ENCODE measurements at places on chromosomes 4 and X.
A peak's percentile ranks its signal among the peaks of the same experiment; 100 is the strongest.

GRCh38 chrX:69991685-69992084, 58.1 kb downstream of the AWAT2 start:
- peak; percentile 13 for DNase-seq

- no peak for DNase-seq
These were observed 239.7 kb downstream of the QDPR start for GRCh38 chr4:17272154-17272553.

DNA sequence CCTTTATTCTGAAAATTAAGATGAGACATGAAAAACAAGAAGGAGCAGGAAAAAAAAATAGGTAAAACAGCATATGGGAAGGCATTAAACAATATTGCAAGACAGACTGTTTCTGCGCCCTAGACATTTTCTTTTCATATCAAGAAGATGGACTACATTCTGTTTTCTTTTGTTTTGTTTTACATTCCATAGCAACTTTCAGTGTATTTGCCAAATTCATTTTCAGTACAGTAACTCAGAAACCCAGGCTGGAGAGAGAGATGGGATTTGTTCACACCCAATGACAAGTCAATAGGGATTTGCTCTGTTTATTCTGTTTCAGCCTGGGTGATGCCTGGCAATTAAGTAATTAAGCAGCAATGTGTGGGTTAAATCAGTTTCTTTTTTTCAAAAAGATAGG, 892.8 kb upstream of the DIAPH2 start:
- DNase-seq, result no peak

GRCh38 chrX:26442340-26442739, 226.4 kb downstream of the MAGEB5 start:
- DNase-seq, result no peak

GRCh38 chr4:24965627-24966026, 52.8 kb upstream of the CCDC149 start:
- no peak for DNase-seq

- no peak for DNase-seq
These were observed 216.5 kb downstream of the PDHA2 start for GRCh38 chr4:96056346-96056934.

GRCh38 chr4:142960126-142960525, 114.0 kb upstream of the INPP4B start:
- DNase-seq, result no peak

DNA sequence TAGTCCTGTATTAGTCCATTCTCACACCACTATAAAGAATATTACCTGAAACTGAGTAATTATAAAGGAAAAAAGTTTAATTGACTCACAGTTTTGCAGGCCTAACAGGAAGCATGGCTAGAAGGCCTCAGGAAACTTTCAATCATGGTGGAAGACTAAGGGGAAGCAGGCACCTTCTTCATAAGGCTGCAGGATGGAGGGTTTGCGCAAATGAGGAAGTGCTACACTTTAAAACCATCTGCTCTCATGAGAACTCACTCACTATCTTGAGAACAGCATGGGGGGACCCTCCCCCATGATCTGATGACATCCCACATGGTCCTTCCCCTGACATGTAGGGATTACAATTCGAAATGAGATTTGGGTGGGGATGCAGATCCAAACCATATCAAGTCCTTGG, 12.1 kb upstream of the MAGEA11 start:
- no peak for DNase-seq

- DNase-seq, result no peak
These were observed 5.1 kb upstream of the CXCL10 start for GRCh38 chr4:76028350-76028765.

DNA sequence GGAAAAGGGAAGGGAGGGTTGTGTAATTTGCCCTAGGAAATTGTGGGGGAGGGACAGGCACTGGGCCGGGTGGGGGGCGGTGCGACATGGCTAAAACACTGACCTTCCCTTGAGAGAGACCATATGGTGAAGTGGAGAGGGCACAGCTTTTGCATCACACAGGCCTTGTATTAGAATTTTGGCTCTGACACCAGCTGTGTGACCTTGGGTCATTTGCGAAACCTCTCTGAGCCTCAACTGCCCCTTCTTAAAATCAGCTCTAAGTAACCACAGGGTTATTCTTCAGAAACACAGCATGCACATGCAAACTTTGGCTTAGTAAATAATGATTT, 25.8 kb downstream of the PDGFRA start:
- DNase-seq, result no peak

- DNase-seq, result no peak
These were observed 128.4 kb upstream of the SCML1 start for GRCh38 chrX:17608888-17609287.

- DNase-seq, result no peak
These were observed 150.5 kb upstream of the SPRY1 start for GRCh38 chr4:123246085-123246484.

DNA sequence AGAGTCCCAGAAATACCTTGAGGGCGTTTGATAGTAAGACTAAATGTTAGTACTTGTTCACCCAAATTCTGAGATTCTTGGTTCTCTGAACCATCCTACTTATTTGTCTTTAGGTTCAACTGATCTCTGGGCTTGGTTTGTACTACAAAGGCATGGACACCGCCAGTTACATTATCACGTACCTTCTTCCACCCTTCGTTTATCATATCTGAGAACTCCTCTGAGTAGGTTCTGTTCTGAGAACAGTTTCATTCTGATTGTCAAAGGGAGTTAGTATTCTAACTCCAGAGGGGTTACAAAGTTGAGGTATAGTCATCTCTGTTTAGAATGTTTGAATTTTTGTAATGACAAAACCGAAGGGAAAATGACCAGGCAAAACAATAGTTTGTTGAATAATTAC, 19.3 kb downstream of the ZFX start:
- no peak for DNase-seq

GRCh38 chr4:159038536-159038935, 64.3 kb upstream of the RAPGEF2 start:
- no peak for DNase-seq

DNA sequence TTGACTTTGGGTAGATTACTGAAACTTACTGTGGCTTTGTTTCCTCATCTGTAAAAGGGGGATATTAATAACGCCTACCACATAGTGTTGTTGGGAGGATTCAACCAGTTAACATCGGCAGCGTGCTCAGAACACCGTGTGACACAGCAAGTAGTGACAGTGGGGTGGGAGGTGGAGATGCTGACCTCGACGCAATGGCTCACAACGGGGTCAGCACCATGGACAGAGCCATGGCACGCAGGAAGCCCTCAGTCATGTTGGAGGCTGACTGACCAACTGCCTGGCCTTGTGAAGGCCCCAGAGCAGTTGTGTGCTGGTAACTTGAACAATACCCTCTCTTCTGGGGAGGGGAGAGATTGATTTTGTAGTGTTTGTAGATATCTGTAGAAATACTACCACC, 93.2 kb downstream of the WFS1 start:
- no peak for DNase-seq

GRCh38 chr4:23876418-23877089, 13.3 kb downstream of the PPARGC1A start:
- DNase-seq, result no peak

GRCh38 chrX:153973127-153974002, 811 bp downstream of the TMEM187 start:
- DNase-seq, result no peak

DNA sequence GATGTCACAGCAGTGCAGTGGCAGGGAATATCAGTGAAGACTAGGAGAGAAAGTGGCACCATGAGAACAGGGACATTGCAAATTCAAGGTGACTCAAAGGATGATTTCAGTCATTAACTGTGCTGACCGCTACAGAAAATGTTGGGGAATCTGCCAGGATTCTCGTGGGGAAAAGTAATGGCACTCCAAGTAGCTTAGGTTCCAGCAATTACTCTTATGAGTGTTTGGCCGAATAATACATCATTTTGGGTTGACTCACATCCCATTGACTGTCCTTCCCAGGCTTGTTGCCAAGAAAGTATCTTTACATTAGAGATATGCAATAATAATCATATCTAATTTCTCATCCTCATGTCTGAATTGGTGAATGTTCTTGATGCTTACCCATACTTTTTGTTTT, 1411.1 kb upstream of the PCDH7 start:
- DNase-seq, result no peak

DNA sequence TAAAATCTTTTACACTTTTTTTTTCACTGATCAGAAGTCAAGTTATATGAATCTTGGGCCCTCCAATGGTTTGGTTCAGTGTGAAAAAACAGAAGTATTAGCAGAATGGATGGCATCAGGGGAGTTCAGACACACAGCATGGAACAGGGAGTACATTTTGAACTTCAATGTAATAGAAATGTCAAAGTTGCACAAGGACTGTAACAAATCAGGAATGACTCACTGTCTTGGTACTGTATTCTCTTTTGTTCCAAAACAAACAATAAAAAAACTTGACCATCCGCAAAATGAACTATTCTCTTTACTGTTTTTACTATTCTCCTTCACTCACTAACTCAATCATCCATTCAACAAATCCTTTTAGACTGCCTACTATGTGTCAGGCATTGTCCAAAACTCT, 401.0 kb downstream of the FSTL5 start:
- DNase-seq, result no peak

- DNase-seq, result peak; percentile 1
These were observed 254.5 kb upstream of the VEGFC start for GRCh38 chr4:177047070-177047850.

DNA sequence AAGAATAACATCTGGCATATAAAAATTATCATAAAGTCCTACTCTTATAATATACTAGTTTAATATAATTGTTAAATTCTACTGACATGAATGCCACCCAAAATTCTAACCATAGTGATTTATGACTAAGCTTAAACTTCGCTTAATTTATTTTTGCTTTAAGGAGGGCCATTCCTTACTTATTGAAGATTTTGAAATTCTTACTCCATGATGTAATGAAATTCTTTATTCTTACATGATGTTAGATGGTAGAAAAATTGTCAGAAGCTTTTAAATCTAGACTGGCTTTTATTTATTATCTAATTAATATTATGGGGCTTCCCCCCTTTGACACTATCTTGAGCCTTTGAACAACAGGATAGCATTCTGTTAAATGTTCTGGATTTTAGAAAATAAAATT, 19.5 kb upstream of the SUPT20HL2 start:
- no peak for DNase-seq

DNA sequence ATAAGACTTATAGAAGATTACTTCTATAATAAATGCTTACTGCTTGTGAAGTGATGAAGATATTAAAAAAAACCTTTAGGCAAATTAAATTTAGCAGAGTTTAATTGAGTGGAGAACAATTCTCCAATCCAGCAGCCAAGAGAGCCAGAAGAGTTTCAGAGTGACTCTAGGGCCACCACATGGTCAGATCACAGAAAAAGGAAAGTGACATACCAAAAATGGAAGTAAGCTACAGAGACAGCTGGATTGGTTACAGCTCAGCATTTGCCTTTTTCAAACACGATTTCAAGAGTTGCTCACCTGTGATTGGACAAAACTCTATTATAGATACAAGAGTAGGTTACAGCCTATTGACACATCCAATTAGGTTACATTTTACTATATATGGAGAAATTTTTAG, 79.0 kb upstream of the TRAM1L1 start:
- DNase-seq, result no peak

- no peak for DNase-seq
These were observed 213.5 kb downstream of the VEGFC start for GRCh38 chr4:176579226-176579625.

DNA sequence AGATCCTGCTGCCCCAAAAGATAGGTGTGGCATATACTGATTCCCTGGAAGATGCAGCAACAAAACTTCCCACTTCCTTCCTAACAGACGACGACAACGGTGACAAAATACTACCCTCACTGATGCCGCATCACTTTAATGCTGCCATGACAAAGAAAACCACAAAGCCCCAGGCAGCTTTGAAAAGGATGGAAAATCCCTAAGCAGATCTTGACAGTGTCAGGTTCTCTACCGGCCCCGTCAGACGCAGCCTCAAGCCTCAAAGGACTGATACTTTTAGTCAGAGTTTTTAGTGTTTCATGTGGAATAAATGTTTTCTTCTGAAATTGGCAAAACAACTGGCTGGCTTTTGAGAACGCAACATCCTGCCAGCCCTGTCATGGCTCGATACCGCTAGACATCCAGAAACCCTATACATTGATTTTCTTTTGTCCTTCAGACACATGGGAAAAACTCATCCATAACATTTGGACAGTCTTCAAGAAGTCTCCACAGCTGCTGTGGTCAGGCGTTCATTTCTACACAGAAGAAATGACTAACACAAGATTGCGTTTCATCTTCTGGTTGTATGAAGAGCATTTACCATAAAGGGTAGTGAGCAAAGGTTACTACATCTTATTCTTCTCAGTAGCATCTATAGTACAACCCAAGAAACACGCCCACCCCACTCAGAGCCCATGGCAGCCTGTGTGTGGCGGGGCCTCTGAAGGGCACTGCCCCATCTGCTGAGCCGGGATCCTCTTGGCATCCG, 60.1 kb downstream of the GATB start:
- no peak for DNase-seq

DNA sequence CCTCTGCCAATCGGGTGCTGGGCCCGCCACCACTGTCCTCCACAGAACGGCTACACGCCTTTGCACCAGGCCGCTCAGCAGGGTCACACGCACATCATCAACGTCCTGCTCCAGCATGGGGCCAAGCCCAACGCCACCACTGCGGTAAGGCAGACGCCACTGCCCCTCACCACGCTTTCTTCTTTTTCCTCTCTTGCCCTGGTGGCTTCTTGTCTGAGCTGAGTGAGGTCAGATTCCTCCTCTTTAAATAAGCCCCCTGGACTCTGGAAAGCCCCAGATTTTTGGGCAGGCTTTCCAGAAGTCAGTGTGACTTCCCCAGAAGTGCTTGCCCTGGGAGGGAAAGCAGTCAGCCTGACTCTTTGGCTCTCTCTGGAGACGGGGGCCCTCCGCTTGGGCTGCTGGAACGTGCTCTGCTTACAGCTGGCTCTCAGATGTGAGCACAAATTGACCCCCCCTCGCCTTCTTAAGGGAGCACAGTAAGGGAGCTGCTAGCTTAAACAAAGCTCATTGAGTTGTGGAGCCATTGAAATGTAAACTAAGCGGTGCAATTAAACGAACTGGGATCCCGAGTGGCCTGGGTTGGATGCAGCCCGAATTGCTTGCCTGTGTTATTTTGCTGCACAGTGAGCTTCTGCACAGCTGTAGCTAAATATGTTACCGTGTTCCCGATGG, 243.1 kb downstream of the ANK2 start:
- DNase-seq, result no peak

DNA sequence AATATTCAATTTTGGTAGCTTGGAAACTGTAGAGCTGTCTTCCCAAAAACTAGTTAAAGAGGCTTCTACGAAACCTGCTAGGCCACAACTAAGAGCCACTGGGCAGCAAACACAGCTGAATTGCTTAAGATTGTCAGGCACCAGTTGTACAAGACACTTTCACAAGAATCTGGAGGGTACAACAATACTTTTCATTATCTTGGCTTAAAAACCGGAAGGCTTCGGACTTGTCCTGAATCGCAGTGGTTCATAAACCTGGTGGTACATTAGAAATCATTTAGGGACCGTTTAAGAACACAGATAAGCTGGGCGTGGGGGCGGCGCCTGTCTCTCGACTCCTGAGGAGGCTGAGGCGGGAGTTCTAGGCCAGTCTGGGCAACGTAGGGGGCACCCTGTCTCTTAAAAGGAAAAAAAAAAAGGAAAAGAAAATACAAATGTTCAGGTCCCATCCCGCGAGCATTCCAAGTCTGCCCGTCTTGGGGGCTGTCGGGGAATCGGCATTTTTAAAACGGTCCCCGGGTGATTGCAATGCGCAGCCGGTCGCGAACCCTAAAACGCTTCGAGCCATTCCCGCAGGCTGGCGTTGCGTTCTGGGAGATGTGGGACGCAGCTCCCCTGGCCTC, 763 bp downstream of the PYURF start:
- no peak for DNase-seq

GRCh38 chr4:7276515-7276914, 84.2 kb downstream of the SORCS2 start:
- DNase-seq, result no peak

- DNase-seq, result no peak
These were observed 82.8 kb downstream of the MAGEB10 start for GRCh38 chrX:27890611-27891010.
